HuH-7 (cell line): ENCODE measurements at places on chromosomes 5 and 9.

DNA sequence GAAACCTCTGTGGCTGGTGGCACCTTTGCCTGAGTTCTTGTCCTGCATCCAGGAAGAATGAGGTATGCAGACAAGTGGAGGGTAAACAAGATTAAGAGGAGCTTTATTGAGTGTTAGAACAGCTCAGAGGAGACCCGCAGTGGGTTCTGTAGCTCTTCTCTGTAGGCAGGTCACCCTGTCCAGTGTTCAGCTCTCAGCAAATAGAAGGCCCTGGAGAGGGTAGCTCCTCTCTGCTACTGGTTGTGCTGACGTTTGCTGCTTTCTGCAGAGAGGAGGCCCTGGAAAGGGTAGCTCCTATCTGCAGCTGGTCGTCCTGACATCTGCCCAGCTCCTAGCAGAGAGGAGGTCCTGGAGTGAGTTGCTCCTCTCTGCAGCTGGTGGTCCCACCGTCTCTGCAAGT is 96.8 kb upstream of the CCDC112 start:
- DNase-seq: no peak

- no peak for DNase-seq
These were observed 50.1 kb downstream of the SLC6A3 start for GRCh38 chr5:1394881-1395860.

- DNase-seq: no peak
These were observed 582.6 kb downstream of the NR2F1-AS1 start for GRCh38 chr5:92998456-92998855.

DNA sequence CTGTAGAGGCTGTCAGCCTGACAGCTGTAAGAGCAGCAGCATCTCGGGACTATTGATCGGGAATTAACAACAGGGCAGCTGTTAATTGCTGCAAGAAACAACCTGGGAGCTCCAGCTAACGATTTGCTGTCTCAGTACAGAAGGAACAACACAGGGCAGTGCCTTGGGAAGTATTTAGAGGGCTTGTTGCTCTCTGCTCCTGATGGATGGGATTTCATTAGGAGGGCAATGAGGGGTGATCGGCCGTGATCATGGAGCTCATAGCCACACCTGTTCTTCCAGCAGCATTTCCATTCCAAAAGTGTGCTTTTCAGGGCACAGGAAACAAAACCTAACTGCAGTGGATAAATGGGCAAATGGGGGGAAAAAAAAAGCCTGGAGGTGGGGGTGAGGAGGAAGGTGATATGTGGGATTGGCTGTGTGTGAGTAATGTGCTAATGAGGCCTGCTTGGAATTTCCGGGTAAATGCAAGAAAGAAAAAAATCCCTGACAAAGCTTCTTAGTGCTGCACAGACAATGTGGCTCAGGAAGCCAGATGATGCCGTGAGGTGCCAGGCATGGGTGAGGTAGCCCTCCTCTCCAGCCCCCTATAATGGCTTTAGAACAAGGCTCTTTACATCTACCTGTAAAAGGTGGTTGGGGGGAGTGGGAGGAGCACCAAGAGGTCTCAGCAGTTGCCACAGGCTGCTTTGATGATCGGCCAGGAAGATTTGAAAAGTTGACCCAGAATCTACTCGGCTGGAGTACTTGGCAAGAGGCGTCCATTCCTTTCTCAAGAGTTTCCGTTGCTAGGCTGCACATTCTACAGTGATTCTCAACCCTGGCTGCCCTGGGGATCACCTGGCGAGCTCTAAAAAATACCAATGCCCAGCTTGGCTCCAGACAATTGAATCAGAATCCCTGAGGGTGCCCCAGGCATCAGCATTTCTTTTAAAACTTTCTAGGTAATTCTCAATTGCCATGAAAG is 139.5 kb upstream of the KLF9 start:
- DNase-seq: no peak

GRCh38 chr9:117249799-117250198 is 165.1 kb downstream of the ASTN2 start:
- no peak for DNase-seq

GRCh38 chr5:67827541-67827940 is 388.0 kb upstream of the PIK3R1 start:
- no peak for DNase-seq

DNA sequence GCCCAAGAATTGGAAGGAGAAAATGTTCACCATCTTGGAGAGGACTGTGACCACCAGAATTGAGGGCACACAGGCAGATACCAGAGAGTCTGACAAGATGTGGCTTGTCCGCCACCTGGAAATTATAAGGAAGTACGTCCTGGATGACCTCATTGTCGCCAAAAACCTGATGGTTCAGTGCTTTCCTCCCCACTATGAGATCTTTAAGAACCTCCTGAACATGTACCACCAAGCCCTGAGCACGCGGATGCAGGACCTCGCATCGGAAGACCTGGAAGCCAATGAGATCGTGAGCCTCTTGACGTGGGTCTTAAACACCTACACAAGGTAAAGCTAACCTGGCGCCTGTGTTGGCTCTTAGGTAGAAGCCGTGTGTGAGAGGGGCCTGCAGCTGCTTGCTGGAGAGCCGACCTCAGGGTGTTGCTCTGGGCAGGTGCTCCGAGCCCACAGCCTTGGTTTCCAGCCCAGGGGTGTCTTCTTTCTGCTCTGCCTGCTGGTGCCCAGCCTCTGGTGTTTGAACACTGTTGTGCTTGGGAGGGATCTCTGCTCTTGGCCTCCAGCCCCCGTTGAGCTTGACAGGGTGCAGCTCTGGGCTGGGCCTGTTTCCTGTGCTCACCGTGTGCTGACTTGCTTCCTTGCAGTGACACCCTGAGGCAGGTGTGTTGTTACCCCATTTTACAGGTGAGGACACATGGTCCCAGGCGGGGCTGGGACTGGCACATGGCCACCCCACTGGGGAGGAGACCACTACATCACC is 10.9 kb downstream of the EXOC3 start:
- DNase-seq: no peak
